Suppressor macrophage treated with lipopolysaccharide for 4 hours (primary cell): ENCODE measurements at places on chromosomes 12 and 14.

GRCh38 chr12:39443929-39444209 lies 949 bp upstream of the KIF21A start:
- no peak for DNase-seq

DNA sequence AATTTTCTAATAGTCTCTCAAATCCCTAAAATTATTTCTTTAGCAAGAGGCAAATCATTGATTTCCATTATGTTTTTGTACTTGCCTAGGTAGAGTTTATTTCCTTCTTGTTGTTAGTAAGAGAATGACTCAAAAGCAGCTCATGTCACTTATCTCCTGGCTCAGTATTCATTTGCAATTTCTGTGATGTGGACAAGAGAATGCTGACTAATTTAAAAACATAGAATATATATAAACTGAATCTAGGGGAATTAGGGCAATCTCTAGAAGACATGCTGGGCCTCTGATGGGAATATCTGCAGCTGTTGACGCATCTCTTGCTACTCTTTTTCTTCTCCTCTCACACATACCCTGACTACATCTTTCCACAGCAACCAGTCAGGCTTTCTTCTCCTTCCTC lies 130.8 kb upstream of the PRKD1 start:
- DNase-seq, result no peak

DNA sequence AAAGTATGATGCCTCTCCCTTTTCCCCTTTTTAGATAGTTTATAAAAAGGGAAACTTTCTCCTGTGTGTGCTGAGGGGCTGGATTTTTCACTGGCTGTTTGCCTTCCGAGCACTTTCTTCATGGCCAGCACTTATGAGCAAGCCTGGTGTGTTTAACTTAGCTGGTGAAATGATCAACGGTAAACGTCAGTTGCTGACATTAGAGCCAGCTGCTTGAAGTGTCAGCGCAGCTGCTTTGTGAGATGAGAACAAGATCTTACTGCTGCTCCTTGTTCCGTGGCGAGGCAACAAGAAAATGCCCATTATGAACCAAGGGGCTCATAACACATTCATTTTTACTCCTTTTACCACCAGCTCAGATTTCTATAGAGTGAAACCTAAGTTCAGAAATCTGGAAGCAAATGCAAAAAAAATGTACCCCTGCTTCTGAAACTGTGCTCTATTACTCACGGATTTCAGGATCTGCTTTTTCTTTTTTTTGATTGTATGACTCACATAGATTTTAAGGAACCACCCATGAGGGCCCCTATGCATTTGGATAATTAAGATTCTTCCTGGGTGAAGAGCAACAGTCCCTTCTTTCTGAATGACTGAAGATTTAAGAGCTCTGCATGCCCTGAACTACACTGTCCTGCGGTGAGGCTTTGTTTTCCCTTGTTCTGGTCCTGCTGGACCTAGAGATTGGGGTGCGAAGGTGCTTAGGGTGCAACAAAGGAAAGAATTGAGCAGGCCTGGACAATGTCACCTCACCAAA lies 74.3 kb upstream of the CPM start:
- DNase-seq, result peak; percentile 90

DNA sequence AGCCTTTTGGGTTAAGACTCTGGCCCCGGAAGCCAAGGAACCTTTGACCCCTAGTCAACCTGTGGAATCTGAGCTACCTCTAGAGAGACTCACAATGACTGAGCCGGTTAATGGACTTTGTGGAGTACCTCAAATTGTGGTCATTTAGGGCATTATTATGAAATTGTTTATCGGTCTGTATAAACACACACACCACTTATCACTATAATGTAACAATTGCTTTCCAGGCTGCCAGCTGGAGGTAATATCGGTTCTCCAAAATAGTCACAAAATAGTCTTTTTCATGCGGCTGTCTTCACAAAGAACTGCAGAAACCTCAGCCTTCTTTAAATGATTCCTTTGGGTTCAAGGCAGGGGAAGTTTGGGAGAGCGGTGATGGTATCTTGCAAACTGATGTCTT lies 144.2 kb downstream of the DACT1 start:
- DNase-seq, result no peak

- no peak for DNase-seq
Observed at GRCh38 chr12:53613821-53614220, 12.4 kb downstream of the ATF7 start.

DNA sequence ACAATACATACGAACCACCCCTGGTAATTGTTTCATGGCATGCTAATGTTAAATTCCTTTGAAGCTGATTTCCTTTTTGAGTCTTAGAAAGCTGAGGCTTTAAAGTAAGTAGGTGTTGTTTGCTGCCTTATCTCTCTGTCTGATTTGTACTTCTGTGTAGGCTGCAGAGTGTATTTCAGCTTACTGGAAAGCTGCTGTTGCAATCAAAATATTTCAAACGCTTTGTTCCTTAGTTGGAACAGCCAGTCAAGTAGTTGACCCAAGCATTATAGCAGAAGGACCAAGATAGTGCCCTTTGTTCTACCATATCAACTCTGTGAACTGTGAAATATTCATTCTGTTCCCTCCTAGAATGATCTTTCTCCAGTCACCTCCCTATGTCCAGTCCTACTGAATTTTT lies 3.1 kb downstream of the PKP2 start:
- DNase-seq, result no peak

GRCh38 chr12:120711411-120711810 lies 1.2 kb downstream of the UNC119B start:
- DNase-seq, result no peak

DNA sequence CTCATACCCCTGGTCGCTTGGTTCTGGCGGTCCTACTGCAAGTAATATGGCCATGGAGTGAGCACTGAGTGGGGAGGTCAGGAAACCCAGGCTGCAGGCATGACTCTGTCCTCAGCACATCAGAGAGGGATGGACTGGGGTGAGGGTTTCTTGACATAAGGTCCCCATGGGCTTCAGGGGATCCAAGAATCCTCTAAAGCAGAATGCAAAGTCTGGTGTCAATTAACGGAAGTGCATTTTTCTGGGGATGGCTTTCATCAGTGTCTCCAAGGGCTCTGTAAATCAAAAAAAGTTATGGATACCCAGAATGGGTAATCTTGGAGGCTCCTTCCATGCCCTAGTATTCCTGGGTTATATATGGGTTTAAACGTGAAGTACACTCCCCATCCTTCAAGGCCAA lies 3.7 kb downstream of the FIGNL2 start:
- DNase-seq, result no peak

- DNase-seq, result no peak
Observed at GRCh38 chr12:70177631-70178030, 65.6 kb upstream of the CNOT2 start.

DNA sequence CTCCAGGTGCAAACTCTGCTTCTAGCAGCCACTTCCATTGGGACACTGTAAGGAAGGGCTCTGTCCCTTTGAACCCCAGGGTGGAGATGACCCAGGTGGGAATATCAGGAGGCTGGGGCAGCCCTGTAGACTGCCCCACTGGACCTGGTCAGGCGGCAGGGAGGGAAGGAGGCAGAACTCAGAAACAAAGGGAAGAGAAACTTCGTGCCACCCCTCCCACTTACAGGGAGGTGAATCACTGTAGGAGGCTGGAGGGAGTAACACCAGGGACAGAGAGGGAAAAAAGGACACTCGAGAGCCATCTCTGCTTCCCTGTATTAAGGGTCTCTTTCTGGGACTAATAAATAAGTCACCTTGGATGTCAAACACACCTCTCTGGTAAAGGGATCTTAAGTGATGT lies 37.4 kb downstream of the ISCA2 start:
- DNase-seq, result peak; percentile 54

GRCh38 chr12:24997970-24998582 lies 49.2 kb upstream of the BCAT1 start:
- DNase-seq, result peak; percentile 8

DNA sequence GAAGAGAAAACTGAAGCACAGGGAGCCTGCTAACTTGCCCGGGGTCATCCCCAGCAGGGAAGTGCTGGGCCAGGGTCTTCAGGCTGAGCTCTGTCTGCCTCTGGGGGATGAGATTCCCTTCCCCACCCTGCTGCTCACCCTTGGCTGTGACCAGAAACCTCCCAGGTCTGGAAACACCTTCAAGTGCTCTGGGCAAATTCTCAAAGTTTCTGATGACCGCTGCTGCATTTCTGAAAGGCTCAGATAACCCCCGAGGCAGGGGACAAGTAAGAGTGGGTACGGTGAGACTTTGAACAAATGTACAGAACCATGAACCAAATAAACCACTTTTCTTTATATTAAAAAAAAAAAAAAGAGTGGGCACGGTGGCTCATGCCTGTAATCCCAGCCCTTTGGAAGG lies 41.3 kb downstream of the LTBP2 start:
- DNase-seq, result no peak

GRCh38 chr12:43711348-43711747 lies 47.2 kb downstream of the PUS7L start:
- no peak for DNase-seq

DNA sequence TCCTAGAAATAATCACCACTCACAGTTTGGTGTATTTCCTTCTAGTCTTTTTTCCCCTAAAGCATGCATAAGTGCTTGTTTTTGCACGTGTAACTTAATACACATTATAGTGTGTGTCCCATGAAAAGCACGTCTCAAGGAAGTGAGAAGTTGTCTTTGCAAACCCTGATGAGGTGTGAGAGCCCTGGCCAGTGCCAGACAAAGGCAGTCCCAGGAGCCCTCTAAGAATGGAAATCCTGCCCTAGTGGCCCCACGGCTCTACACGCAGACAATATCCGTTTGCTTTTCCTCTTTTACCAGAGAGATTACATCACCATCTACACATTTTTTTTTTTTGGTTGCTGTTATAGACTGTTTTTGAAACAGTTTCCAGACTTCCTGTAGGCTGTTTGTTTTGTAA lies 85.5 kb upstream of the FZD10 start:
- DNase-seq, result no peak

DNA sequence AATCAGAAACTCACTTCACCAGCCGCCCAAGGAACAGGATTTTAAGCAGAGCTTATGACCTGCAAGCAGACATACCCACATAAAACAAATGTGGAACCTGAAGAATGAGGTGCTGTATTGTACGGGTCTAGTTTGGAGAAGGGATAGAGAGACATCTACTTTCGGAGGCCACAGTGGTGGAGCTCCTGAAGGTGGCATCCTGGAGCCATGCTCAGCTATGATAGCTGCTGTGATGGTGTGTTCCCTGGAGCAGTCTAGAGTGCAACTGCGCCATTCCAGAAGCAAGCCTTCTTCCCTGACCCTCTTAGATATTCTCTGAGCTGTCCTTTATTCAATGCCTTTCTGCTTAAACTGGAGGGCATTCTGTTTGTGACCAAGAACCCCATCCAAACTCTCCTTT lies 402.6 kb downstream of the FUT8 start:
- no peak for DNase-seq

GRCh38 chr12:45547132-45547531 lies 182.4 kb upstream of the ARID2 start:
- no peak for DNase-seq

DNA sequence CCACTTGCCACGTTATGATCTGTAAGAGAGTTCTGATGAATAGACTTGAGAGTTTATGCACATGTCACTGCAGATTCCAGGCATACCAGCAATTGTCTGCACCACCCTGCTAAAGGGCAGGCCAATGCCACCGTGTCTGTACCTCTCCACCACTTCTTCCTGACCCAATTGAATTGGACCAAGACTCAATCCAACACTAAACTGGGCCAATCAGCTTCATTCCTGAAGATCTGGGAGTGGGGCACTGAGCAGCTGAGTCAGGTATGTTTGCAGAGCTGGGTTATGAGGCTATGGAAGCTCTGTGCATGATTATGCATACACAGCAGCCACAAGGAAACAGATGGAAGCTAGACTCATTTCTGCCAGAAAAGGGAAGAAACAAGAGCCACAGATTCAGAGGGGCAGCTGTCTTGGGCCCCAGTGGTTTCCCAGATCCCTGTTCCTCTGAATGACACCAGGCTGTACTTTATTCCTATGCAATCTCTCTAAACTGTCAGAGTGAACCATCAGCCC lies 28.0 kb downstream of the DAO start:
- DNase-seq, result peak; percentile 72

DNA sequence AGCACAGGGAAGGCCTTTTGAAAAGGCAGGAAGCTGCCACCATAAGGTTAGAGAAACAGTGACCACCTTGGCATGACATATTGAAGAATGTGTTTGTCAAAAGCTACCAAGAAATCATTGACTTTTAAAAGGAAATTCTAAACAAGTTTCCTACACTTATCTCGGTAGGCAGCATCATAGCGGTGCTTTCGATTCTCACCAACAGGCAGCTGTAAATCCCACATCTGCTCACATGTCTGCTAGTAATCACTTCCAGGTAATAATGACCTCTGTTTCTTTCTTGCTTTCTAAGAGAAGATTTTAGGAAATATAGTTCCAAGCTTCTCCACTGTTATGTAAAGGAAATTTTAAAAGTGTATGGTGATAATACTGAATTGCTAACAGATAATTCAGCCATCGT lies 821.1 kb upstream of the FOXG1 start:
- DNase-seq, result no peak

DNA sequence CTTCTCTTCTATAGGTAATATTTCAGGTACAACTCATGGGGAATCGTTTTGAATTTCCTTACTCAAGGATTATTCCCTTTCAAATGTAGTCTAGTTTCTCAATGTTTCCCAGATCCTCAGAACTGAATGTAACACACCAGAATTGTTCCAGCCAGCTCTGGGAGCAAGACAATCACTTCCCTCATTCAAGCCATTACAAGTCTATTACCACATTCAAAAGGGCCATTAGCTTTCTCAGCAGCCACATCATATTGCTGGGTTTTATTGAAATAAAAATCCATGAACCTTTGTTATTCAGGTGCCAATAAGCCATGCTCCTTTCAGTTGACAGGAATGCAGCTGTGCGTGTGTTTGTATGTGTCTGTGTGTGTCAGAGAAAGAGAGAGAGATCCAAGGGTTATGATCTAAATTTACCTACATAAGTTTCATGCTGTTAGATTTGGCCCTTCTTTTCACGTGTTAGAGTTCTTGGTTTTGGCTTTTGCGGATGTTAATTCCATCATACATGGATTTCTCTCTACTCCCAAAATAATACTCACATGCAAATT lies 357.7 kb downstream of the BCAT1 start:
- no peak for DNase-seq

- DNase-seq, result no peak
Observed at GRCh38 chr14:24881116-24881893, 168.6 kb downstream of the STXBP6 start.

DNA sequence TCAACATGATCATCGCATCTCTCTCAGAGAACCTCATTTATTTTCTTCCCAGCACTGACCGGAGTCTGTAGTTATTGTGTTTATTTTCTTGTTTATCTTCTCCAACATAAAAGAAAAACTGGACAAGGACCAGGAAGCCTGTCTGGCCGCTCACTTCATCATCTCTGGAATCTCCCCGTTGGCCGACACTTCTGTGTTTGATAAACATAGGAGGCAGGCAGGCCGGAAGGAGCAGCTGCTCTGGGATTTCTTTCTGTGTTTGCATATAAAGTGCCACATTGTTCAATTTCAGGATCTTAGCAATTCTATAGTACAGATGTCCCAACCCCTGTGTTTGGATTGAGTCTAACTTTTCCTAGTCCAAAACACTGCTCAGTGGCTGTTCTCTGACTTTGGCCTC lies 53.3 kb downstream of the ACACB start:
- DNase-seq, result no peak

DNA sequence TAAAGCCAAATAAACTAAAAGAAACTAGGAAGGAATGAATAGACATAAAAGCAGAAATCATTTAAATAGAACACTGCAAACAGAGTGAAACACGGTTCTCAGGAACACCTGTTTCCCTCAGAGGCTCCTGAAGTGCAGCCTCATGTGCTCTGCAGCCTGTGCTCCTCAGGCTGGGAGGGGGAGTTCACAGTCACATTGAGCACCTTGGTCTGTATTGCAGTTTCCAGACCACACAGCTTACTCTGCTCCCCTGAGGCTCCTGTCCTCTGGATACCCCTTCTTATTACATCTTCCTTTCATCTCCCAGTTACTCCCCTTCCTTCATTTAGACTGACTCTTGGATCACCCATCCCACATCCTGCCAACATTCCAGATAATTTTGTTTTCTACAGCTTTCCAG lies 49.7 kb upstream of the DCD start:
- no peak for DNase-seq
